ENCODE measurements at places on chromosomes 12 and 14. TPM values are rescaled to one million over a fixed set of nuclear protein-coding genes. Genes with fewer than 3 reads are reported as not detected.

GRCh38 chr14:91753501-91754128, 21.7 kb upstream of the CATSPERB start:
- DNase-seq: no peak
- H3K4me1 ChIP-seq: peaks cover 26% of the 10 kb centered on the region
- no peak overlapping the region for H3K4me3 ChIP-seq
- H3K27me3 ChIP-seq: no peaks in the 10 kb centered on the region
- no peaks in the 10 kb centered on the region for H3K36me3 ChIP-seq
- no peak overlapping the region for H3K27ac ChIP-seq

The CMA1 gene
- not detected for total RNA-seq

- H3K36me3 ChIP-seq: peaks cover 10% of the 10 kb centered on the region
- H3K4me1 ChIP-seq: peaks cover 46% of the 10 kb centered on the region
- DNase-seq: no peak
- no peaks in the 10 kb centered on the region for H3K27me3 ChIP-seq
- no peak overlapping the region for H3K27ac ChIP-seq
These were observed 3.4 kb downstream of the CKB start for GRCh38 chr14:103519043-103519836.

The LTBP2 gene
- total RNA-seq: 0.20 TPM

The TAS2R50 gene
- total RNA-seq: 2.2 TPM

The NKX2-8 gene
- not detected for total RNA-seq

- H3K36me3 ChIP-seq: no peaks in the 10 kb centered on the region
- no peaks in the 10 kb centered on the region for H3K27me3 ChIP-seq
- H3K4me1 ChIP-seq: peaks cover 16% of the 10 kb centered on the region
These were observed 14.7 kb downstream of the RITA1 start for GRCh38 chr12:113200021-113200797.

GRCh38 chr12:29889737-29890136, 106.0 kb upstream of the TMTC1 start:
- H3K4me1 ChIP-seq: no peaks in the 10 kb centered on the region
- H3K4me3 ChIP-seq: no peak overlapping the region
- DNase-seq: peak; percentile 4

- H3K27me3 ChIP-seq: no peaks in the 10 kb centered on the region
- H3K27ac ChIP-seq: no peak overlapping the region
- H3K4me3 ChIP-seq: no peak overlapping the region
- H3K4me1 ChIP-seq: peaks cover 20% of the 10 kb centered on the region
- DNase-seq: no peak
These were observed 152.2 kb downstream of the ETV6 start for GRCh38 chr12:11801643-11802042.

The SLC25A21 gene
- 2.9 TPM for total RNA-seq

The SOAT2 gene
- total RNA-seq: 14.9 TPM

DNA sequence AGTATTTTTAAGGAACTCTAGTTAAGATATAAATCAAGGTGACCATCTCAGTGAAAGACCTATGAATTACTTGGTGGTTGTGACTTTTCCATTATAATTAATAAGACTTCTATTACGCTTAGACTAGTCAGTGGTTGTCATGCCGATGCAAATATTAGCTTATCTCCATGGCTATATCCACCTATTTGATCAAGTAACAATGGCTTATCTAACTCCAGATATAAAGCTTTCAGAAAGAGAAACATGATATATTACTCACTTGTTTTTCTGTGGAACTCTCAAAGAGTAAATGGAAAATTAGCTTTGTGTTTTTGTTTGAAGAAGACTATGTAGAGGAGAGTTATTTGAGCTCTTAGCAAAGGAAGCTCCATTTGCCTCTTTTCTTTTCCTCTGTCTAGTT, 323.8 kb upstream of the DCN start:
- no peak overlapping the region for H3K27ac ChIP-seq
- H3K4me3 ChIP-seq: no peak overlapping the region
- no peak for DNase-seq

DNA sequence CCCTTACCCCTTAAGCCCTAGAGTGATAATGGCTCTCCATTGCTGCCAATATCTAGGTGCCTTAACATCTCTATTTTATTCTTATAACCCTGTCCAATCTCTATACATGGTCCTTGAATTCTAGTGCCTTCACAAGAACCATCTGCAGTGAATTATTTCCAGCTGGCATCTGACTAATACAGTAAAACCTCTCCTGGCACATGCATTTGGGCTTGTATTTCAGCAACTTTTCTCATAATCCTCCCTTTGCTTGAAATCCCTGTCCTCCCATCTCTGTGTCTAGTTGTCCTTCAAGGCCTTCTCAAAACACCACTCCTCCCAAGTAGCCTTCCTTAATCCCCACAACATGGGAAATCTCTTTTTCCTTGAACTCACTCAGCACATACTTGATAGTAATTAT, 14.2 kb upstream of the HMGA2 start:
- no peak for DNase-seq
- no peaks in the 10 kb centered on the region for H3K36me3 ChIP-seq
- peaks cover 17% of the 10 kb centered on the region for H3K4me1 ChIP-seq
- H3K27me3 ChIP-seq: no peaks in the 10 kb centered on the region

The AGAP2 gene
- 0.81 TPM for total RNA-seq

DNA sequence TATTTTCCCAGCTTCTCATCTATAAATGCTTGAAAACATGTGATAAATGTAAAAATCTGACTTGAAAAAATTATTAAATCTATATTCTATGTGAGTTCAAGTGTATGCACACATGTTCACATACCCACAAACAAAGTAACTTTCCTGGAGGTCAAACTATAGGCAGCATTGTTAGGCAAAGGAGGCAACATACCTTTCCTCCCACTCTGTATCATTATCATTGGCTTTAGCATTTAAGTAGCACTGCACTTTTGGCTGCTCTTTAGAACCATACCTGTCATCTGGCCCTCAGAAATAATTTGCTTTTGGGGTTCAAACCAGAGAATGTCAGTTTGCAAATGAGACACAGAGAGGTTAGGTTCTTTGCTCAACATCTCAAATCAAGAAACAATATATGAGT, 102.4 kb upstream of the CCDC196 start:
- H3K36me3 ChIP-seq: no peaks in the 10 kb centered on the region
- H3K27ac ChIP-seq: no peak overlapping the region
- no peak overlapping the region for H3K4me3 ChIP-seq
- H3K4me1 ChIP-seq: no peaks in the 10 kb centered on the region

- no peak for DNase-seq
- no peaks in the 10 kb centered on the region for H3K27me3 ChIP-seq
- H3K36me3 ChIP-seq: no peaks in the 10 kb centered on the region
- no peak overlapping the region for H3K4me3 ChIP-seq
These were observed 169.9 kb downstream of the PRKD1 start for GRCh38 chr14:29757711-29758233.

DNA sequence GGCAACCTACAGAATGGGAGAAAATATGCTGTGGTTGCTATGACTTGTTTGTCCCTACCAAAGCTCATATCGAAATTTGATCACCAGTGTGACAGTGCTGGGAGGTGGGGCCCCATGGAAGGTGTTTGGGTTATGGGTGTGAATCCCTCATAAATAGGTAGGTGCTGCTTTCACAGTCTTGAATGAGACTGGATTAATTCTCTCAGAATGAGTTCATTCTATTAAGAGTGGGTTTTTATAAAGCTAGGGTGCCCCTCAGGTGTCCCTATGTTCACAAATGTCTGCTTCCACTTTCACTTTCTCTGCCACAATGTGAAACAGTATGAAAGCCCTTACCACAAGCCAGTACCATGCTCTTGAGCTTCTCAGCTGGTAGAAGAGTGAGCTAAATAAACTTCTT, 133.5 kb downstream of the CPNE8 start:
- no peaks in the 10 kb centered on the region for H3K36me3 ChIP-seq
- DNase-seq: no peak
- H3K4me1 ChIP-seq: no peaks in the 10 kb centered on the region
- no peak overlapping the region for H3K4me3 ChIP-seq
- no peaks in the 10 kb centered on the region for H3K27me3 ChIP-seq
- H3K27ac ChIP-seq: no peak overlapping the region

DNA sequence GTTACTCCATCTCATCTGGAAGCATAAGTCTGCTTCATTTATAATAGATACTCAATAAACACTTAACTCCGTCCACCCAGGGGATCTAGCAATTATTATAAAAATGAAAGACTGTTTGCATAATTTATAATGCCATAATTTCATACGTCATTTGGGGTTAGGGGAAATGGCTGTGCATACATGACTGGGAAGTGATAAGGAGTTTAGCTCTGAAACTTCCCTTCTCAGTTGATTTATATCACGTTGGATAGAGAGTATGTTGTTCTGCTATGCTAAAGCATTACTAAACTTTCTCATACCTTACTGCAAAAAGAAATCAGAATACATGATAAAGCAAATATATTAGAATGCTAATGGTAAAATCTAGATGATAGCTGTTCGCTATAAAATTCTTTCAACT, 90.4 kb upstream of the DYNC1H1 start:
- peaks cover 9% of the 10 kb centered on the region for H3K36me3 ChIP-seq
- no peak overlapping the region for H3K27ac ChIP-seq
- no peaks in the 10 kb centered on the region for H3K27me3 ChIP-seq
- no peak overlapping the region for H3K4me3 ChIP-seq
- peaks cover 15% of the 10 kb centered on the region for H3K4me1 ChIP-seq

The INSM2 gene
- not detected for total RNA-seq

The FOXG1 gene
- total RNA-seq: not detected

GRCh38 chr12:43869184-43869583, 33.3 kb downstream of the TMEM117 start:
- DNase-seq: no peak
- H3K27ac ChIP-seq: no peak overlapping the region
- no peaks in the 10 kb centered on the region for H3K4me1 ChIP-seq
- no peaks in the 10 kb centered on the region for H3K36me3 ChIP-seq
- no peaks in the 10 kb centered on the region for H3K27me3 ChIP-seq

- DNase-seq: no peak
- no peaks in the 10 kb centered on the region for H3K27me3 ChIP-seq
- peaks cover 2% of the 10 kb centered on the region for H3K36me3 ChIP-seq
- H3K27ac ChIP-seq: peak within 1 kb of the TSS; percentile 46
- H3K4me3 ChIP-seq: peak within 1 kb of the TSS; percentile 50
These were observed at the start of gene FKBP11 for GRCh38 chr12:48925304-48926011. TSS of gene FKBP11 (minus strand) at chr12:48925492. CDS start at chr12:48925428, 64 bp downstream.

The GCH1 gene
- total RNA-seq: 25.2 TPM

The KLRD1 gene
- not detected for total RNA-seq

DNA sequence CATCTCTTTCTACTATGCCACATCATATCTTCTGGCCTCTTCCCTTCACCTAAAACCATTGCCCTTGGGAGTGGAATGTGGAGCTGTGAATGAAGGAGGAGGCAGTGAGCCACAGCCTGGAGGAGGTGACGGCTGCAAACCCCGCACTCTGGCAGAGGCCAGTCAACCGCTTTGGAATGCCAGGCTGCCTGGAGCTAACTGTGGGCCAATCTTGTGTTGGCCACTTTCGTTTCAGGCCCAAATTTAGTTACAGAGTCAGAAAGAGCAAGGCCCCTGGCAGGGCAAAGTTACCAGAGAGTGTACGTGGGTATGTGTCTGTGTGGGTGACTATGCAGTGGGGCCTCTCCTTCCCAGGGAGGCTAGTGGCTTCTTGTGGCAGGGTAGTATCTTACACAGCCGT, 40.1 kb downstream of the CACNA1C start:
- H3K4me1 ChIP-seq: no peaks in the 10 kb centered on the region
- no peak overlapping the region for H3K27ac ChIP-seq
- H3K4me3 ChIP-seq: no peak overlapping the region
- H3K36me3 ChIP-seq: no peaks in the 10 kb centered on the region
- H3K27me3 ChIP-seq: no peaks in the 10 kb centered on the region
- DNase-seq: no peak
